ENCODE measurements at places on chromosomes 6 and 20.

DNA sequence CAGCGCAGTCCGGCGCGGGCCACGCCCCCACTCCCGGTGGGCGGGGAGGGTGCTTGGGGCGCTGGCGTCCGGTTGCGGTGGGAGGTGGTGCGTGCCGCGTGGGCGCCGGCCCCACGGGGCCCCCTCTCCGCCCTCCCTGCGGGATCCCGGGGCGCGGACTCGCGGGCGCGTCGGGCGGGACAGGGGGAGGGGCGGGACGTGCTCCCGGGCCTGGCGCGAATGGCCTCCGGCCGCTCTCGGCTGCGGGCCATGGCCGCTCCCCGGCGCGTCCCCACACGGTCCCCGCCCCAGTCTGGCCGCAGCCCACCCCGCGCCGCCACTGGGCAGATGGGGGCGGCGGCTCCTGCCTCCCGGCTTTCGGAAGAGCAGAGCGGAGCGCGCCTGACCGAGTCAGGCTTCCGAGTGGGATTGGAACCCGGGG, 771 bp upstream of the PPP1R3G start:
- DNase-seq = no peak

DNA sequence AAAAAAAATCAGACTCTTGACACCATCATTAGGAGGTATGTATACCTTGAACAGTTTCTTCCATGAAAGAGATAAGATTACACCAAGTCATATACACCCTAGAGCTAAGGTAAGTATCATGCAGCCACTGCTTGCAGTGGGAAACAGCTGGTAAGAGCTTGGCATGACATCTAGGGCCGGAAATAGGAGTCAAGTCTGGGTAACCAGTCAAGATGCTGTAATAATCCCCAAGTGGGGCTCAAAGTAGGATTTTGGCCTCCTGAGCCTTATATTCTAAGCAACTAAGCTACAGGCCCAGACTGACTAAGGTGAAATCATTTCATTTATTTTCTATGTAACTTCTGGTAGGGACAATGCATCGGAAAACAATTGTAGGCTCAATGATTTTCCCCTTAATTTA, 23.9 kb downstream of the TRERF1 start:
- no peak for DNase-seq

GRCh38 chr6:26252077-26252472, 112.9 kb upstream of the BTN3A2 start:
- DNase-seq = peak; percentile 46

- no peak for DNase-seq
Measured at GRCh38 chr6:1871724-1872315, 262.1 kb downstream of the FOXC1 start.

DNA sequence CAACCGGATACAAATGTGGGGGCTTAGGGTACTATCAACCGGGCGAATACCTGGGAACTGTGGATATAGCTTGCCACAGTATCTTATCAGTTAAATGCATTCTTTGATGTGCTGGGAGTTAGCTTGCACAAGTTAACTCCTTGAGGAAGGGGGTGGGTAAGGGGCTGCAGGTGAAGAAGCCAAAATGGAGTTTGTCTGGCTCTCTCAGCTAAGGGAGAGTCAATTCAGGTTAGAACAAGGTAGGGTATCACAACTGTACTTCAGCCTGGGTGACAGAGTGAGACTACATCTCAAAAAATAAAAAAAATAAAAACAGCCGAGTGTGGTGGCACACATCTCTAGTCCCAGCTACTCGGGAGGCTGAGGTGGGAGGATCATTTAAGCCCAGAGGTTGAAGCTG, 8.5 kb upstream of the BTN1A1 start:
- no peak for DNase-seq

DNA sequence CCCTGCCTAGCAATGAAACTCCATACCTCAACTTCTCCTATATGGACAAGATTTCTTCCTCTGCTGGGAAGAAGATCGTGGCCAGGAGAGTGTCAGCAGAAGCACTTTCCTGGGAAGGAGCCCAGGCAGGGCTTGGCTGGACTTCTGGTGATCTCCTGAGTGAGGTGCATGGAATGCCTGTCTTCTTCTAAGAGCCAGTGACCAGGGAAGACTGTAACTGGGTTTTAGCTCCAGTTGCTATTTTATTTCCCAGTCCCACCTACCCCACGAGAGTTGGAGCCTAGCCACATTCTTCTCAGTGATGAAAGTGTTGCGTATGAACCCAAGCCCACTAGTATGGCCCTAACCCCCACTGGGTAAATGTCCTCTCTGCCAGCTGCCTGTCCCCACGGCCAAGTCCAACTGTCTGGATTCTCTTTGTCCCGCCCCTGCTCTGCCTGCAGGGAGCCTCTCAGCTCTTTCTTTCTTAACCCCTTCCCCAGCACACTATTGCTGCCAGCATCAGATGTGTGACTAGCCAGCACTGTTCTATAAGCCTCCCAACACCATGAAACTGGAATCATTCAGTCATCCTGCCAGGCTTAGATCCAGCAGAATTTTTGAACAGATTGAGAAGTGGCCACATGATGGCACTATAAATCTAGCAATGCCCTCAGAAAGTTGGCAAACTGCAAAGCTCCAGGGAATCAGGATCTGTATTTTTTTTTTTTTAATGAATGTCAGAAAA, 69.8 kb upstream of the FAM184A start:
- DNase-seq = peak; percentile 83

- DNase-seq = no peak
Measured at GRCh38 chr6:159148641-159149040, 20.6 kb upstream of the FNDC1 start.

DNA sequence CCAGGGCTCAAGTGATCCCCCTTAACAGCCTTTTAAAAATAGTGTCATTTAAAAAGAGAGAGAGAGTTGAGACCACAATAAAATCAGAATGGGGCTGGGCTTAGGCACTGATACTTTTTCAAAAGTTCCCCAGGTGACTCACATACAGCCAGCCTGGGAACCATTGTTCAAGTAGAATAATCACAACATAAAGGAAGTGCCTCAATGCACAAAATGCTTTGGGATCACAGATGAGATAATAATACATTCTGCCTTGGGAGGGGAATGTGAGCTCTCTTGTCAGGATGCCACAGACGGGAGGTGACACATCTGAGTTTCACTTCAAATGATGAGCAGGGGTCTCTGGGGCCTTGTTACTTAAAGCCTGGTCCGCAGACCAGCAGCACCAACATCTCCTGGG, 34.0 kb upstream of the GABRR1 start:
- DNase-seq = no peak

- no peak for DNase-seq
Measured at GRCh38 chr6:13563009-13563408, 11.4 kb upstream of the SIRT5 start.

DNA sequence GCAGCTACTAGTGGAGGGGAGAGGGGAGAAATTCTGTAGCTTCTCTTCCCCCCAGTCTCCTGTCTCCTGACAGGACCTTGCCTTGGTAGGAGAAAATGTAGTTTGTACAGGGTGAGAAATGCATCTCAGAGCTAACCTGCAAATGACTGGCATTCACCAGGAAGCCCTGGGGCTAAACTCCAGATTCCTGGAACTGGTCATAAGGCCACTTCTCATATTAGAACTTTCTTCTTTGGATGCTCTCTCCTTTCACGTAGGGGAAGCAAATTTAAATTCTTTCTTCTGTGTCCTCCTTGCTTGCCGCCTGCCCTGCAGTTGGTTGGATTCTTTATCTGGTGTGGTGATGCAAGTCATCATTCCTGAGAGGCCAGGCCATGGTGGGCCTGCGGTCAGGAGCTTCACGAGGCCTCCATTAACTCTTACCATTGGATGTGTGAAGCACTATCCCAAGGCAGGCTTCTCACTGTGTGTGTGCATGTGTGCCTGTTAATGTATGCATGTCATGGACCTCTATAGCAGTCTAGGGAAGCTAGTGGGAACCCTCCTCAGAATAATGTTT, 182.0 kb downstream of the PHF3 start:
- no peak for DNase-seq

DNA sequence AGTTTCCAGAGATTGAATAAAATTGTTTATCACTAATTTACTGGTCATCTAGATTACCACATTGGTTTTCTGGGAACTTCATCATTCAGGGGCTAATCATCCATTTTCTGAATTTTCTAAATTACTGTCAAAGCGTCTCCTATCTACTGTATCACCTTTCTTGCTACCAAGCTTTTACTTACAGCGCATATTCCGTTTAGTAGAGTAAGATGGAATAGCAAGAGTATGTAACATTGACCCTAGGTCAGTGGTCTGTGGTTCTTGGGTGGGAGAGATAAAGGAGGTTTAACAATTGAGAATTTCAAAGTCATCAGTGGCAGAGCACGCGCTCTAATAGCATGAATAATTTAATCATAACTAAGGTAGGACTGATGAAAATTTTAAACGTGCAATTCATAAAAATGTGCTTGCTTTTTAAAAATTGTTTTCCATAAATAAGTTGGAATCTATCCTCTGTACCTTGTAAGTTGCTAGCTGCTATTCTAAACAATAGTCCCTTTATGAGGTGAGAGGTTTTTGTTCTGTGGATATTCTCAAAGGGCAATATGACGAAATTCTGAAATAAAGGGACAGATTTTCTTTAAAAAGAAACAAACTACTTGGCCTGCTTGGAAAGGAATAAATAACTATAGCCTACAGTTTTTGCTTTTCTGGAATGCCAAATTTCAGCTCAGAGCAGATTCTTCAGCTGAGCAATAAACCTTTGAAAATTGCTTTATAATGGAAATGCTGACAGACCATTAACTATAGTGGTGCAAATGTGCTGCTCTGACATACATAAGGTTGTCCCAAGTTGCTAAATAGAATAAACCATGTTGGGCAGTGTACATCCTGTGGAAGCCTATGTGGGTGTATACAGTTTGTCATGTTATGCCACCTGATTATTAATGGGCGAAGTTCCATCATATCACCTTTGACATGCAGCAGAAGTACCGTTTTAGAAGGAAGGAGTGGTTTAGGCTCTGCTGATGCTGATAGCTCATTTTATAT, 84.1 kb downstream of the ZFAND3 start:
- no peak for DNase-seq

- DNase-seq = no peak
Measured at GRCh38 chr6:788058-788457, 95.1 kb upstream of the EXOC2 start.

- no peak for DNase-seq
Measured at GRCh38 chr6:15417811-15418210, 171.9 kb downstream of the JARID2 start.

- no peak for DNase-seq
Measured at GRCh38 chr6:160010067-160010466, 41.2 kb downstream of the IGF2R start.

DNA sequence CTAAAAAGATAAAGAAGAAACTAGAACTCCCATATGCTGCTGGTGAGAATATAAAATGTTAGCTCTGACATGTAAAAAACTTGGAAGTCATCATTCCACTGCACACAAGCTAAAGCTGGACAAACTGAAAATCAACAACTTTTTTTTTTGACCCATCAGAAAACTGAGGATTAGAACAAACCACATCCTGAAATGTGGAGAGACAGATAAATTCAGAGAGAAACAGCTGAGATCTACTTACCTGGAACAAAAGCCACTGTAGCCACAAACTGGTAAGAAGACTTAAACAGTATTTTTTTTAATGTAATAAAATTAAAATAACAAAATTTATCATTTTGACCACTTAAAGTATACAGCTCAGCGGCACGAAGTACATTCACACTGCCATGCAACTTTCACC, 408.5 kb upstream of the RGS17 start:
- DNase-seq = no peak

- DNase-seq = no peak
Measured at GRCh38 chr6:35090734-35091133, 50.4 kb downstream of the TCP11 start.

DNA sequence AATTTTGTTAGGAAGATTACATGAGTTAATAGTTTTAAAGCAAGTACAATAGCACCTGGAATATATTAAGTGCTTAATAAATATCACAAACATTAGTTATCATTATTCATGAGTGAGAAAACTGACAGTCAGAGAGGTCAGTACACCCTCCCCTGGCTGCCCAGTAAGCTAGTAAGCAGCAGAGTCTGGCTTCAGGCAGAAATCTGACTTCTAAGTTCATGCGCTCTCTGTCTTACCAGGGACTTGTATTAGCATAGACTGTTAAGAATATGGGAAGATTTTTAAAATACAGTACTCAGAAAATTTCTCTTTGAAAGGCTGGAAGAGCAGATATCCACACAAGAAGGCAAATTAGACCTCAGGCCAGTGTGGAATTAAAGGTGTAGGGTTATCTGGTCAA, 40.8 kb downstream of the BCAS1 start:
- no peak for DNase-seq

DNA sequence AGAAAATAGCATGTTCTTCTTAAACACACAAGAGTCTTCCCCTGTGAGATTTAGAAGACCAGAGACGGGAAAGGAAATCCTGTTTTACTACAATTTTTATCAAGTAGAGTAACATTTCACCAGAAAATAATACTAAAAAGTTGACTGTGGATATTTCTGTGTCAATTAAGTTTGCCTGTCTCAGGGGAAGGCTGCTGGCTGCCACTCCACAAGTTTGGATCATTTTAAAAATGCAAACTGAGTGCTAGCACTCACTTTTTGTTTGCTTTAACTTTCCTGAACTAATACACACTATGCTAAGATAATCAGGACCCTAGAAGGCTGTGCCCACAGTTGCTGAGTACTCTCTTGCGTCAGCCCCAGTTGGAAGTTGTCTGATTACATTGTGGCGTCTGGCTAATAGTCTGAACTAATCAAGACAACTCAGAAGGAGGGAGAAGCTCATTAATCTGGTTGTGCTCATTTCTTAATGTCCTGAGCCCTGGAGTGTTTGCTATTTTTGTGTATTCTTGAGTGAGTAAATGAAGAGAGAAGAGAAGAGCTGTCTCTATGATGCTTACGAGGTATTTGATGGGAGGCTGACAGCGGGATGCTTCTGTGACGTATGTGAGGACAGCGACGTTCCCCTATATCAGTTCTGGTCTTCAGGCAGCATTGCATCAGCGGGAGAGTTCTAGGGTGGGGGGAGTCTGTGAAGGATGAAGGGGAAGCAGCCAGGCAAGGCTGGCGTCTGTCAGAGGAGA, 664.2 kb downstream of the QKI start:
- DNase-seq = no peak

GRCh38 chr6:85792254-85792653, 149.6 kb upstream of the SYNCRIP start:
- no peak for DNase-seq

GRCh38 chr20:22681591-22682248, 97.3 kb upstream of the FOXA2 start:
- DNase-seq = no peak

- no peak for DNase-seq
Measured at GRCh38 chr20:61572789-61573188, 320.7 kb downstream of the CDH4 start.

- DNase-seq = no peak
Measured at GRCh38 chr6:125753218-125753936, 3.9 kb downstream of the HEY2 start.

DNA sequence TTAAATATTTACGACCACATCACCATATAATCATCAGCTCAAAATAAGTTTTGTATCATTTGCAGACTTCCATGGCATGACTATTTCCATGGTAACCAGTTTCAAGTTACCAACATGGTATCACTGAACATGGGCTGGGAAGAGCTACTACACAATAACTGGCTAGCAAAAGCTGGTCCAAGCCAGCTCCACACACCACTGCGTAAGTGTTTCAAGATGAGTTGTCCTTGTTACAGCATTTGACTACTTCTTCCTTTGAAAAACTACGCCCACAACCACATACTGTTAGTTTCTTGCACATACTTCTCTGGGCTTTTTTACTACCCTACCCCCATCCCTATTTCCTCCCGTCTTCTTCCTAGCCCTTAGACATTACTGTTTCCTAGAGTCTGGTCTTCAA, 8.5 kb downstream of the CD164 start:
- no peak for DNase-seq

- no peak for DNase-seq
Measured at GRCh38 chr6:26358511-26358981, 6.5 kb upstream of the BTN3A2 start.
